ENCODE measurements at places on chromosomes 2 and 18. TPM values are rescaled to one million over a fixed set of nuclear protein-coding genes. Genes with fewer than 3 reads are reported as not detected.

DNA sequence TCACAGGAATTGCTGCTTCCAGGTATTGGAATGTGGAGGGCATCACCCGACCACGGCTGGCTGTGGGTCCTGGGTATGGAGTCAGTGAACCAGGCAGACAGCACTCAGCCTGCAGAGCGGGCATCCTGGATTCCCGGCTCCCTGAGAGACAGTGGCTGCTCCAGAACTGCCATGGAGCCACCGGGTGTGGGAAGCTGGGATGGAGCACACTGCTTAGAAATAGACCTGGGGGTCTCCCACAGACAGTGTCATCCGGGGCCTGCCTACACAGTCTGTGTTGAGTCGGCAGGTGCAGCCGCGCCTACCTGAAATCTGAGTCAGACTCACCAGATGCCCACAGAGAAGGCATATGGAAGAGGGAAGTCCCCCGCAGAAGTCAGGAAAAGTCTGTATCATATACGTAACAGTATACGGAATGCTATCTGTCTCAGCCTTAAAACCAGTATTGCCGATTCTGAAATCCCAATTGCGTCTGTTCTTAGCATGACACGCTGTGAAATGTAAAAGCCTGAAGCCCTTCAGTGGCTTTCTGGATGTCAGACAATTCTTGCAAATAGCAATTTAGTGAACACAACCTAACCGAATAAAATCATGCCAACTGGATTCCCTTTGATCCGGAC, 509.7 kb upstream of the MYT1L start:
- no peak overlapping the region for H3K27ac ChIP-seq
- no peak overlapping the region for H3K4me3 ChIP-seq
- no peaks in the 10 kb centered on the region for H3K4me1 ChIP-seq
- DNase-seq, result no peak

- H3K27me3 ChIP-seq, result no peaks in the 10 kb centered on the region
- DNase-seq, result no peak
- H3K36me3 ChIP-seq, result no peaks in the 10 kb centered on the region
- no peaks in the 10 kb centered on the region for H3K4me1 ChIP-seq
- no peak overlapping the region for H3K4me3 ChIP-seq
Observed at GRCh38 chr2:137233091-137233490, 467.7 kb downstream of the THSD7B start.

- H3K4me3 ChIP-seq, result no peak overlapping the region
- H3K4me1 ChIP-seq, result no peaks in the 10 kb centered on the region
- DNase-seq, result no peak
- no peaks in the 10 kb centered on the region for H3K36me3 ChIP-seq
Observed at GRCh38 chr2:44817673-44818335, 123.7 kb upstream of the SIX3 start.

- no peaks in the 10 kb centered on the region for H3K36me3 ChIP-seq
- no peak for DNase-seq
Observed at GRCh38 chr18:46939337-46939963, 22.0 kb downstream of the KATNAL2 start.

The LYG2 gene
- not detected for total RNA-seq
